Osteoblast (primary cell): ENCODE measurements at places on chromosomes 16 and 17. TPM values are rescaled to one million over a fixed set of nuclear protein-coding genes. Genes with fewer than 3 reads are reported as not detected.

The ARRB2 gene
- total RNA-seq: 6.2 and 8.7 TPM in 2 replicates

The MYH13 gene
- not detected in 2 replicates for total RNA-seq

DNA sequence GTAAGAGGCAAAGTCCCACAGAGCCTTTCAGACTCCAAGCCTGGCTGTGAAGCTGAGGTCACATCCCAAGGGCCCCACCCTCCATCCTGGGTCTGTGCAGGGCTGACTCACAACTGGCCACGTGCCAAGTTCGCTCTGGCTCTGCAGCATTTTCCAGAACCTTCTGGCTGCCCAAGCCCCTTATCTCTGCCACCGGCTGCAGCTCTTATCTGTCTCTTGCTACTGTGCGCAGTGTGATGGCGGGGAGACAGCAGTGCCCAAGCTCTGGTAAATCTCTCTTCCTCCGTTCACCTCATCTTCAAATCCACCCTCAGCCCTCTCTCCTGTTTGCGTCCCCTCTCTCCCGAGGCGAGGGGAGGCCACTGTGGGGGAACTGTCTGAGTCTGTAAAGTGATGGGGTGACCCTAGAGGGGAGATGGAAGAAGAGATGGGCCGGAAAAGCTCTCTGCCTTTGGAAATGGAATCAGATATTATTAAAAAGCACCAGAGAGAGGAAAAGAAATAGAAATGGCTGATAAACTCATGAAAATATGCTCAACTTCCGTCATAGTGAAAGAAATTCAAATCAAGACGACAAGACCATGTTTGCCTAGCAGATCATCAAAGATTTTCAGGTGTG lies 162.7 kb upstream of the CDC42EP4 start:
- no peak overlapping the region for H3K27ac ChIP-seq
- H3K4me3 ChIP-seq: no peak overlapping the region
- no peaks in the 10 kb centered on the region for H3K4me1 ChIP-seq
- DNase-seq: peak; percentile 84

GRCh38 chr16:70271696-70272095 lies 17.6 kb downstream of the AARS1 start:
- H3K27me3 ChIP-seq: no peaks in the 10 kb centered on the region
- H3K4me3 ChIP-seq: no peak overlapping the region
- peaks cover 70% of the 10 kb centered on the region for H3K36me3 ChIP-seq

DNA sequence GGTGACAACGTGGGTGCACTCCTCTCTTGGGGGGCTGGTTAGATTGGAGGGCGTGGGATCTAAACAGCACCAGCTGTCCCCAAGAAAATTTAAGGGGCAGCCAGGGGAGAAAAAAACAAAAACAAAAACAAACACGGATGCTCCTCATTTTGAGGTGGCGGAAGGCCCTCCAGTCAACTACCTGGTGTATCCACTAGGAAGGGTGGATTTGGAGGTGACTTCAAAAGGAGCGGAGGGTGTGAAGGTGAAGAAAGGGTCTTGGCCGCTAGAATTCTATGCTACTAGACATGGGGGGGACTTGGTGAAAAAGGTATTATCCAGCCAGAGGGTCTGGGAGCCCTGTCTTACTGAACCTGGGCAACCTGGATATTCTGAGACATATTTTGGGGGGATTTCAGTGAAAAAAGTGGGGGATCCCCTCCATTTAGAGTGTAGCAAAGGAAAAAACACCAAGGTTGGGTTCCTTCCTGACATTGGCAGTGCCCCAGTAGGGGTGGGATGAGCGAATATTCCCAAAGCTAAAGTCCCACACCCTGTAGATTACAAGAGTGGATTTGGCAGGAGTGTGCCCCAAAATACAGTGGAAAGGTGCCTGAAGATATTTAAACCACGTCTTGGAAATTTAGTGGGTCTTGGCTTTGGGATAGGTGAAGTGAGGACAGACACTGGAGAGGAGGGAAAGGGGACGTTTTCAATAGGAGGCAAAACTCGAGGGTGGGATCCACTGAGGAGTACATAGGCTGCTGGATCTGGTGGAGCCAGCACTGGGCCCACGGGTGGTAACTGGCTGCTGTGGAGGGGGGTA lies 454 bp upstream of the FGF11 start:
- no peak overlapping the region for H3K4me3 ChIP-seq
- H3K4me1 ChIP-seq: peaks cover 28% of the 10 kb centered on the region
- peak; percentile 80 for DNase-seq
- H3K27me3 ChIP-seq: peaks cover 40% of the 10 kb centered on the region

DNA sequence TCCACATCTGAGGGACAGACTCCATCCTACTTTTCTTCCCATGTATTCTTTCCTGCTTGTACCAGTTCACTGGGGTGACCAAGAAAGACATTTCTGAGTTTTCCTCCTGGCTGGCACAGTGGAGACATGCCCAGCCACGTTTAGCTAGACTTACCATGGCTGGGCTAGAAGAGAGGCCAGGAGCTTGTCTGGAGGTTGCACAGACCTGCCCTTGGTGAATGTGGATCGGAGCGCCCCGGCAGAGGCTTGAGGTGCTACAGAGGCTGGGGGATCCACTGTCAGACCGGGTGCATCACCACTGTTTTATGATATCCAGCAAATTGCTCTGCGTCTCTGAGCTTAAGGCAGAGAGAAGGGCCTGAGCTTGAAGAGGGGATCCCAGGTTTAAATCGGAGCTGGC lies 3.5 kb downstream of the IL4R start:
- H3K4me1 ChIP-seq: peaks cover 46% of the 10 kb centered on the region
- no peaks in the 10 kb centered on the region for H3K27me3 ChIP-seq
- peak overlapping the region; percentile 94 for H3K27ac ChIP-seq
- H3K36me3 ChIP-seq: peaks cover 19% of the 10 kb centered on the region

- no peak overlapping the region for H3K27ac ChIP-seq
- H3K4me1 ChIP-seq: peaks cover 11% of the 10 kb centered on the region
- no peaks in the 10 kb centered on the region for H3K27me3 ChIP-seq
Observed at GRCh38 chr17:14297161-14297851, 3.6 kb upstream of the HS3ST3B1 start.

DNA sequence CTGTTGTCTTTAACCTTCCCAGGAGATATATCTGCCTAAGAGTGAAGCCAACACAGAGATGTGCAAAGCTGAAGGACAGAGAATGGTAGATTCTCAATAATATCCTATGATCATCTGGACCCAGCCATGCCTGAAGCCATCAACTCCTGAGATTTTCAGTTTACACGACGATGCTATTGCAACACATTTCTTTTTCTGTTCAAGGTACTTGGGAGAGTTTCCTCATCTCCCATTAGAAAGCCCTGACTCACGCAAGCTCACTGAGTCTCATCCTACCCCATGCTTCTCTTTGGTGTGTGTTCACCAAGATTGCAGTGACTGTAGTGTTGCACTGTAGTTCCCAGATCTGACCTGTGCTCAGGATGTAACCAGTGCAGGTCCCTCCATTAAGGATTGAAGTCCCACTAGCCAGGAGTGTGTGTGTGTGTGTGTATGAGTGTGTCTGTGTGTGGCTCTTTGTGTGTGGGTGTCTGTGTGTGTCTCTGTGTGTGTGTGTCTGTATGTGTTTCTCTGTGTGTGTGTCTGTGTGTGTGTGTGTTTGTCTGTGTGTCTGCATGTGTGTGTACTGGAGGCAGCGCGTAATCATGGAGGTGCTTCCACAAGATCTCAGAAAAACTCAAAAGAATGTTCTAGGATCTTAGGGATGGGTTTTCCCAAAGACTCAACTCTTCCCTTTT lies 15.5 kb downstream of the CES1 start:
- DNase-seq: no peak
- H3K4me3 ChIP-seq: no peak overlapping the region
- H3K27me3 ChIP-seq: no peaks in the 10 kb centered on the region
- no peak overlapping the region for H3K27ac ChIP-seq
- no peaks in the 10 kb centered on the region for H3K36me3 ChIP-seq
- no peaks in the 10 kb centered on the region for H3K4me1 ChIP-seq

GRCh38 chr16:48271728-48272127 lies 24.4 kb upstream of the ABCC11 start:
- DNase-seq: no peak
- H3K27ac ChIP-seq: peak overlapping the region; percentile 57
- H3K4me1 ChIP-seq: peaks cover 2% of the 10 kb centered on the region
- H3K36me3 ChIP-seq: peaks cover 38% of the 10 kb centered on the region
- no peaks in the 10 kb centered on the region for H3K27me3 ChIP-seq
